ENCODE measurements at places on chromosomes 1 and 21.

- no peak for DNase-seq
Measured at GRCh38 chr1:47684518-47684917, 246.7 kb downstream of the FOXD2 start.

DNA sequence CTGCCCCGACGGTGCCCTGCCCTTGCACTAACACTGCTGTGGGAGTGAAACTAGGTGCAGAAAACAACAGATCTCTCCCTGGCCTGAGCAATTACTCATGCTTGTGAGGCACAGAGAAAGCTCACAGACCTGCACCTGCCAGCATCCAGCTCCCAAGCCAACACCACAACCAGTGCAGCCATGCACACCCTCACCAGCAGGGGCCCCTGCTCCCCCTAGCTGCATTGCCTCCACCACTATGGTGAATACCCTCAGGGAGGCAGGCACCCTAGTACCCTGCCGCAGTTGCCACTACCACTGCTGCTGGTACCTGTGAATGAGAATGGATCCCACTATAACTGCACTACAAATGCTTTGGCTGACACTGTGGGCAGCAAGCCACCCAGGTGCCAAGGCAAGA lies 7.1 kb upstream of the DIRAS3 start:
- no peak for DNase-seq

DNA sequence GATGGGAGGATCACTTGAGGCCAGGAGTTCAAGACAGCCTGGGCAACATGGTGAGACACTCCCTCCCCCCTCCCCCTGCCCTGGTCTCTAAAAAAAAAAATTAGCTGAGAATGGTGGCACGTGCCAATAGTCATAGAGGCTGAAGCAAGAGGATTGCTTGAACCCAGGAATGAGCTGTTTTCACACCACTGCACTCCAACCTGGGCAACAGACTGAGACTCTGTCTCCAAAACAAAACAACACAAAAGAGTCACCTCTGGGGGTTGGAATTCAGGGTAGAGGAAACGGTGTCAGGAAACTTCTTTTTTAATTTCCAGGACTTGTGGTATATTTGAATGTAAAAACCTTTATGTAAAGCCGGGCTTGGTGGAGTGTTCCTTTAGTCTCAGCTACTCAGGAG lies 43.2 kb downstream of the RHOU start:
- DNase-seq, result no peak

DNA sequence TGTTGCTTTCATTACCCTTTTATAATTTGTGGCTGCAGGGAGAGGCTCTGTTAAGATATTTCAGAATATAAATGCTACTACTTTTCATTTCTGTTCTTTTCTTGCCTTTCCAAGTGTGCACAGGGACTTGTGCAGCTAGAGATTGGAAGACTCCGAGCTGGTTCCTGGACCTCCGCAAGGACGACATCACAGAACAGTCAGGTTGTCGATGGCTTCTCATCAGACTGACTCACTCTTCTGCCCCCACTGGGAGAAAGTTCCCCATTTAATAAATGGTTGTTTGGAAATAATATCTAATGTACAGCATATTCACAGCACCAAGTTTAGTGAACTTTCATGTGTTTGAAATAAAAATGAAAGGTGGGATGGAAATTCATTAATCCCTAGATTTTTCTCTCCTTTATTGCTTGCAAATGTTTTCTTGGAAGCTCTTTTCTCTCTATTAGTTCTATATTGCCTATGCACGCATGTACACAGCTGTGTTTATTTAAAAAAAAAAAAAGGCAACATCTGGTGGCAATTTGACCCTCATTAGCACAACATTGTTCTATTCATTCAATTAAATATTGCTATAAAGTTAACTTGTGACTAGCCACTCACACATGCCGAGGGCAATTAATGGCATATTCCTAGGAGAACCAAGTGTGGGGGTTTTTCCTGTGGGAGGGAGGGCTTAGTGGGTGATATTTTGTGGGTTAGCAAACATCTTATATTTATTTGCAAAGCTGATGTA lies 77.5 kb upstream of the L1TD1 start:
- DNase-seq, result no peak

- no peak for DNase-seq
Measured at GRCh38 chr1:105632342-105633196, 1423.9 kb upstream of the PRMT6 start.

DNA sequence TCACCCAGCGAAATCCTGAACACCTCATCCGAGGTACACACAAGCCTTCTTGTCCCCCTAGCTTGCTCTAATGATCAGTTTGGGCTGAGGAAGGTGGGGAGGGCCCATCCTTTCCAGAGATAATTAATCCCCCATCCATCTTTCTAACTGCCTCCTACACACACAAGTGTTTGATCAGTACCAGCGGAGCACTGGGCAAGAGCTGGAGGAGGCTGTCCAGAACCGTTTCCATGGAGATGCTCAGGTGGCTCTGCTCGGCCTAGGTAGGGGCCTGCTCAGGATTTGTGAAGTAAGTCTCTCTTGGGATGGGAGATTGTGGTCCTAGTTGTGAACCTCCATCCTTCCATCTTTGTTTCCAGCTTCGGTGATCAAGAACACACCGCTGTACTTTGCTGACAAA lies 5.8 kb downstream of the ANXA9 start:
- no peak for DNase-seq

GRCh38 chr1:31707711-31708110 lies 3.9 kb upstream of the COL16A1 start:
- no peak for DNase-seq

- no peak for DNase-seq
Measured at GRCh38 chr1:19799230-19800075, at the start of gene TMCO4. TMCO4 (minus strand) TSS chr1:19799916; CDS start chr1:19780758, 19,158 bp downstream.

DNA sequence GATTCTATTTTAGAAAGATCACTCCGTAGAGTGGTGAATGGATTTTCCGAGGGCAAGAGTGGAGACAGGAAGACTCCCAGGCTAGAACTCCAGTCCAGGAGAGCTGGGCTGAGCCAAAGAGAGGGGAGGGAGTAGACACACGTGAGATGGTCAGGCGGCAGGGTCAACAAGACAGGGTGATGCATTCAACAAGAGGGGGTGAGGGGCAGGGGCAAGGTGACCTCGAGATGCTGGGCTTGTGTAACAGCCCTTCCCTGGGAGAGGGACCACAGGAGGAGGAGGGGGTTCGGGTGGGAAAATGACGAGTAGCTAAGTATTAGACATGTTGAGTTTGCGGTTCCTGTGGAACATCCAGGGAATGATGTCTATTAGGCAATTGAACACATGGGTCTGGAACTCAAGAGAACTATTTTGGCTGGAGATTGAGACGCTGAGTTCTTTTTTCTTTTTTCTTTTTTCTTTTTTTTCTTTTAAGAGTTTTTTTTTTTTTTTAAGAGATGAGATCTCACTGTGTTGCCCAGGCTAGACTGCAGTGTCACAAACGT lies 13.3 kb downstream of the RSPO1 start:
- DNase-seq, result no peak

GRCh38 chr1:16926491-16927073 lies 4.9 kb downstream of the CROCC start:
- DNase-seq, result no peak

DNA sequence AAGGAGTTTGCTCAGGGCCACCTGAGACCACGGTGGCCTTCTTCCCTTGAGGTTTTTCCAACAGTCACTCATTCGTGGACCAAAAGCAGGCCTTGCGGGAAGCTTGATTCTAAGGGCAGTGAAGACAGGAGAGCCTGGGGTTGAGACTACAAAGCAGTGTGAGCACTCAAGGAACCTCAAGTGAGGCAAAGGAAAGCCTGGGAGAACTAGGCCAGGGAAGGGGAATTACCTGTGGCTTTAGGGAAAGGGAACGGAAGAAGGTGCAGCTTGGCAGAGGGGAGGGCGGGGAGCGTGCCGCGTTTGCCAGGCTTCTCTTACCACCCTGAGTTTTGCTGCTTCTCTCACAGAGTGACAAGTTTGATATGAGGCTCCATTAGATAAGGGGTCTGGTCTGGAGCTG lies 114.3 kb downstream of the DHRS3 start:
- DNase-seq, result no peak

DNA sequence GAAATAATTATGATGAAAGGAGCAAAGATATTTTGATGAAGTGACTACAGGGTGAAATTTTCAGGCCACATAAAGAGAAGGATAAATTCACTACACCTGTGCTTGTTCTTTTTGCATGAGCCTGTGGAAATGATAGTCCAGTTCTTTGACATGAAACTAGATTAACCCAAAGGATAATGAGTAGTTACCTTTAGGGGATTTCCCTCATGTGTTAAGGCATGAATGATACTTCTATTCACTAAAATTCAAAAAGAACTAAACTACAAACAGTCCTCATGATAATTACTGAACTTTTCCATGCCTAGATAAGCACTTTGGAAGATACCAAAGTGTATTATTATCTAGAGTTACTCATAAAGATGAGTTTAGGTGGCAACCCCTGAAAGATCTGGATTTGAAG lies 244.3 kb downstream of the PTPRC start:
- DNase-seq, result no peak

DNA sequence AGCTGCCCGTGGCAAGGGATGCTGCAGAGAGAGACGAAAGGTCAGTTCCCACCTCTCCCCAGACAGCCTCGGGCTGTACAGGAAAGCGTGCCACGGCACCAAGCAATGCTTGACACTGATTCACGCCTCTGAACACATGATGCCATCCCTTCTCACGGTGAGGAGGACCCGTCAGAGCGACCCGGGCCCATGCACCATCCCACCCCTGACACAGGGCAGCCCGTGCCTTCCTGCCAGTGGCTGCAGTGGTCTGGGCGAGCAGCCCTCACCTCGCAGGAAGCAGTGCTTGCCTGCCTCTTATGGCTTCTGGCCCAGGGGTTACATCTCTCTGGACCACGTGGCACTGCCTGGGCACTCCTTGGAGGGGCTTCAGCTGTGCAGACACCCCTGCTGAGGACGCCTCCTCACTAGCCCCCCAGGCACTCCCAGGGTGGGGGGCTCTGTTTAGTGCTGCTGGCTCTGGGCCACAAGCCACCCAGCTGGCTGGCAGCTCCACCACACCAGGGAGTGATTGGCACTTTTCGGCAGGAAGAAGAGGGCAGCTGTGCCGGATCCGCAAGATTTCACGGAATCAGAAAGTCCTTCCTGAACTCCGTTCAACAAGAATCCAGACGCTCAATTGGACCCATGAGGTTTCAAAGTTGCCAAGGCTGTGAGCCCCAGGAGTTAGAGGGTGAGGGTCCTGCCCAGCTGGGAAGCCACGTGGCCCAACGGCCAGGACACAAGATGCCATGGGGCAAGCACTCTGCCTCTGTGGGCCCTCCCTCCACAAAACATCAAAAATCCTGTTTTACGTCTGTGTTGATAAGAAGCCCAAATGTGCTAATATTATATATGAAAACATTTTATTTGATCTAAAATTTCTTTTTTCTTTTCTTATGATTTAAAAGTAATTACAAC lies 34.8 kb upstream of the SLC19A1 start:
- DNase-seq, result no peak

- peak; percentile 5 for DNase-seq
Measured at GRCh38 chr1:174519844-174520243, 72.1 kb downstream of the GPR52 start.

GRCh38 chr1:50091068-50091467 lies 17.7 kb upstream of the ELAVL4 start:
- no peak for DNase-seq

DNA sequence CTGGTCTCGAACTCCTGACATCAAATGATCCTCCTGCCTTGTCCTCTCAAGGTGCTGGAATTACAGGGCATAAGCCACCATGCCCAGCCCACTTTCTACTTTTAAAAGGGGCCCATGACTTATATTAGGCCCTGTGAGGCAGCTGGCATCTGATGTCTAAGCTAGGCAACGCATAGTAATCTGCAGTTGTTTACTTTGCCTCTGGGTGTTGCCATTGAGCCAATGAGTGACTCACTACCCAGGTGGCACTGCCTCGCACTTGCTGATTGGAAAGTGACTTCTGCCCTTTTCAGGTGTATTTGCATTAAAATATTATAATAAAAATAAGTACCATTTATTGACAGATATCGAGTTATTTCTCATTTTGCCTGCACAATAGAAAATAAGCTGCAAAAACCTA lies 84.9 kb downstream of the KIF14 start:
- no peak for DNase-seq

- DNase-seq, result no peak
Measured at GRCh38 chr1:202235856-202236837, 42.5 kb downstream of the LGR6 start.

DNA sequence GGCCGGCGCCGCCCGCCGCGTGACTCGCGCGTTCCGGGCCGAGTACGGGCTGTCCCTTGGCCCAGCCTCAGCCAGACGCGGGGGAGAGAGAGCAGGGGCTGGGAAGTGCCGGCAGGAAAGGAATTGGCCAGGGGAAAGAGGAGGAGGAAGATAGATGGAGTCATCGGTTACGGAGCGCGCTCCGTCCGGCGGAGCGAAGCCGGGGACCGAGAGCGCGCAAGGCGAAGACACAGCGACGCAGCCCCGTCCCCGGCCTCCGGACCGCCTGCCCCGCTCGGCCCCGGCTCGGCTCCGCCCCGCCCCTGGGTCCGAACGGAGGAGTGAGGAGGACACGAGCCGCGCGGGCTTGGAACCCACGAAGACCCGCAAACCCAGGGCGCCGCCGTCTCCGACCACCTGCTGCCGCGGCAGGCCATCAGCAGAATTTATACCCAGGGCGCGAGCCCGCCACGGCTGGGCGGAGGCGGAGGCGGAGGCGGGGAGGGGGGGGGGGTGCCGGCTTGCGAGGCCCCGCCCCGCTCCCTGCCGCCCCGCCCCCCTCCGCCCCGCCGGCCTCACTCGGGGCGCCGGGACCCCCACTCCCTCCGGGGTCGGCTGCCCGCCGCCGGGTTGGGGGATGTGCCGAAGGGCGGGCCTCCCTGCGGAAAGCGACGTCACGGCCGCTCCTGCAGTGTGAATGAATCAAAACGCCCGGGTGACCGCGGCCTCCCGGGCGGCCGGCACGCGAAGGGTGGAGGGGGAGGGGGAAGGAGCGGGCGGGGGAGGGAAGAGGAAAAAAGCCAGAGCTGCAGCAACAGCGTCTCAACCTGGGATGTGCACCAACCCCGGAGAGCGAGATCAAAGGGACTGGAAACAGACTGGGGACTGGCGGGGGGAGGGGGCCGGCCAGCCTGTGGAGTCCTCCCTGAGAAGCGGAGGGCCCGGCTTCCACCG lies at the start of gene LHX4:
Gene LHX4 (plus strand): TSS at position 782 of the 933 bp plus-strand sequence. CDS start 266 bp downstream, outside the sequence.
- no peak for DNase-seq

DNA sequence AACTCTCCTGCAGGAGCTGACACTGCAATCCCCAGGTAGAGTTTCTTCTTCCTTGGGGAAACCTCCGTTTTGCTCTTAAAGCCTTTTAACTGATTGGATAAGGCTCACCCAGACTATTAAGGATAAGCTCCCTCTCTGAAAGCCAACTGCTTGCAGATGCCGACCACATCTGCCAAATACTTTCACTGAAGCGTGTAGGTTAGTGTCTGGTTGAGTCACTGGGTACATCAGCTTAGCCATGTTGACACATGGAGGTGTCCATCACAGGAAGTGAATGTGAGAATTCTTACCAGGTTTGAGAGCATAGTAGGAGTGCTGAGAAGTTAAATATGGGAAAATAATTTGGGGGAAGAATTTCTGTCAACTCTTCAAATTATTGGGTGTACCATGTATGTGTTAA lies 202.0 kb downstream of the AJAP1 start:
- no peak for DNase-seq

- DNase-seq, result no peak
Measured at GRCh38 chr1:168101336-168101735, 35.4 kb downstream of the GPR161 start.

DNA sequence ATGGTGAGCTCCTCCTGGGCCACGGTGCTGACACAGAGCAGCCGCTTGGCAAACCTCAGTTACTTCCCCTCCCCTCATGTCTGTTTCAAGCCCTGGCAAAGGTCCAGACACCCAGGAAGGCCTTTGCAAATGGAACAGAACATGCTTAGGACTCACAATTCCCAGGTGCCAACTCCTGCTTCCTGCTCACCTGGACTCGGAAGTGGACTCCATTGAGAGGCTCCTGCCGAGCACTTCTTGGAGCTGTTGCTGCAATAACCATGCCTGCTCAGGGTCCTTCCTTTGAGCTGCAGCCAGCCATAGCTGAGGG lies 10.7 kb downstream of the DCST2 start:
- DNase-seq, result no peak

Data from globus pallidus (tissue), 1 donor.